ENCODE measurements at places on chromosomes 1 and 21. TPM values are rescaled to one million over a fixed set of nuclear protein-coding genes. Genes with fewer than 3 reads are reported as not detected.

LCE1F gene
- not detected for polyA plus RNA-seq

TNFAIP8L2 gene
- not detected for polyA plus RNA-seq

MARK1 gene
- polyA plus RNA-seq = 39.3 TPM

MCOLN3 gene
- 0.20 TPM for polyA plus RNA-seq

C1orf226 gene
- 10.2 TPM for polyA plus RNA-seq

S100A11 gene
- polyA plus RNA-seq = not detected

TACSTD2 gene
- not detected for polyA plus RNA-seq

USP21 gene
- 20.2 TPM for polyA plus RNA-seq

SMIM1 gene
- polyA plus RNA-seq = not detected

BMP8B gene
- 0.04 TPM for polyA plus RNA-seq

LCE1B gene
- not detected for polyA plus RNA-seq

OR2L5 gene
- 0.10 TPM for polyA plus RNA-seq

ADGRL4 gene
- polyA plus RNA-seq = 0.12 TPM

MYOC gene
- polyA plus RNA-seq = not detected

VWA5B1 gene
- 0.82 TPM for polyA plus RNA-seq

ABCA4 gene
- polyA plus RNA-seq = not detected

AMIGO1 gene
- 12.0 TPM for polyA plus RNA-seq

BSND gene
- polyA plus RNA-seq = not detected

KRTAP12-2 gene
- polyA plus RNA-seq = not detected

RNF223 gene
- polyA plus RNA-seq = not detected

SPRR2A gene
- not detected for polyA plus RNA-seq

MTHFR gene
- 25.8 TPM for polyA plus RNA-seq

UQCRH gene
- 1,068 TPM for polyA plus RNA-seq

FCRLA gene
- not detected for polyA plus RNA-seq

TARDBP gene
- 129 TPM for polyA plus RNA-seq

C1orf87 gene
- polyA plus RNA-seq = not detected

GREM2 gene
- polyA plus RNA-seq = 0.62 TPM

PHACTR4 gene
- polyA plus RNA-seq = 7.9 TPM

ADAMTS4 gene
- polyA plus RNA-seq = not detected

GJA8 gene
- polyA plus RNA-seq = not detected

ELF3 gene
- polyA plus RNA-seq = 0.22 TPM

TEKT2 gene
- 34.7 TPM for polyA plus RNA-seq
